ENCODE measurements at places on chromosomes 12 and 14.

DNA sequence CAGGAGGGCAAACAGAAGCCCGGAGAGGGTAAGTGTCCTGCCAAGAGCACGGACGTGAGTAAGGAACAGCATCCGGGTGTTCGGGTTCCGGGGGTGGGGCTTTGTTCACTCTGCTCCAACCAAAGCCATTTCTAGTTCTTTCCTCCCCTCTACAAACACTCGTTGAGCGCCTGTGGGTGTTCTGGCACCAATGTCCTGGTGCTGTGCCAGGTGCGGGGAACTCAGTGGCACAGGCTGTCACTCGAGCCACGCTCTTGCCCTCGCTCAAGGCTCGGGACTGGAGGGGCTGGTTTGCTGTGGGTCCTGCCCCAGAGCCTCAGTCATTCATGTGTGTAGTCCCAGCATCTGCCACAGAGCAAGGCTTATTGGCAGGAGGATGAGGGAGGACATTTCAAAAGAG lies 157.5 kb downstream of the CALM1 start:
- DNase-seq, result no peak

- DNase-seq, result no peak
Measured at GRCh38 chr14:66081594-66082376, 404.4 kb upstream of the CCDC196 start.

DNA sequence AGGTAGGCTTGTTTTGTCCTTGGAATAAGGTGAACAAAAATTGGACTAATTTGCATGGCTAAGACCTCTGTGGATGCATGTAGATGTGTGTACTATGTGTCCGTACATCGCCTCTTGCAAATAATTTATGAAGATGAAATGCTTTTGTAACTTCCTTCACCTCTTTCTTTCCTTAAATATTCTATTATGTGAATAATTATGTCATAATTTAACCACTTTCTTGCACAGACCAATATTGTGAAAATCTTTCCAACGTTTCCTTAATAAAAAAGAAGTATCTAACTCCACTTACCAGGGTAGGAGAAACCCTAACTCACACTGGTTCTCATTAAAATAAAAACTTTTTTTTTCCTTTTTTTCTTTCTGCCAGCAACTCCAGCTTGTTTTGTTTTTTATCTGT lies 4.0 kb downstream of the NANOG start:
- no peak for DNase-seq

DNA sequence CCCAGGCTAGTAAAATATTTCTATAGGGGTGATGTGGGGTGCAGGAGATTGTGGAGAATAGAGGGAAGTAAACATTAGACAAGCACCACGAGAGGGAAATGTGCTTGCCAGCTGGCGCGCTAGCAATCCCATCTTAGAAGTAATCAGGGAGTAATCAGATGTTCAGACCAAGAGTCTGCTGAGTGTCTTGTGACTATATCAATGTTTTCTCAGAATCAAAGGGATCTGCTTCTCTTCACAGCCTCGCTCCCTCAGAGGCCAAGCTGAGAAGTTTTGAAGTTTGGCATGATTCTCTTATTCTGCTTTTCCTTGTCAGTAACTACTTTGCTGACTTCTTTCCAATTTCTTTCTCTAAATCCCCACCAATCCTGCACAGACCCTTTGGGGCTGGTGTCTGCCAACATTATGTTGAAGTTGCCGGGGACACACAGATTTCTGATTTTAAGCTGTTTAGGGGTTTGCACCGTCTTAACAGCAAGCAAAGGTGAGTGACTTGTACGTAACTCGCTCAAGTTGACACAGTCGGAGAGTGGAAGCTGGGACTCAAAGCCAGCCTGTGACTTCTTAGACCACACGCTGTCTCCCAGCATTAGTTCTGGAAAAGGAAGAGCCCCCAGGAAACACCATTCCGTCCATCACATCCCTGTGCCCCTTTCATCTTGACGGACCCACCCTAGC lies 22.0 kb upstream of the TSPAN9 start:
- no peak for DNase-seq

DNA sequence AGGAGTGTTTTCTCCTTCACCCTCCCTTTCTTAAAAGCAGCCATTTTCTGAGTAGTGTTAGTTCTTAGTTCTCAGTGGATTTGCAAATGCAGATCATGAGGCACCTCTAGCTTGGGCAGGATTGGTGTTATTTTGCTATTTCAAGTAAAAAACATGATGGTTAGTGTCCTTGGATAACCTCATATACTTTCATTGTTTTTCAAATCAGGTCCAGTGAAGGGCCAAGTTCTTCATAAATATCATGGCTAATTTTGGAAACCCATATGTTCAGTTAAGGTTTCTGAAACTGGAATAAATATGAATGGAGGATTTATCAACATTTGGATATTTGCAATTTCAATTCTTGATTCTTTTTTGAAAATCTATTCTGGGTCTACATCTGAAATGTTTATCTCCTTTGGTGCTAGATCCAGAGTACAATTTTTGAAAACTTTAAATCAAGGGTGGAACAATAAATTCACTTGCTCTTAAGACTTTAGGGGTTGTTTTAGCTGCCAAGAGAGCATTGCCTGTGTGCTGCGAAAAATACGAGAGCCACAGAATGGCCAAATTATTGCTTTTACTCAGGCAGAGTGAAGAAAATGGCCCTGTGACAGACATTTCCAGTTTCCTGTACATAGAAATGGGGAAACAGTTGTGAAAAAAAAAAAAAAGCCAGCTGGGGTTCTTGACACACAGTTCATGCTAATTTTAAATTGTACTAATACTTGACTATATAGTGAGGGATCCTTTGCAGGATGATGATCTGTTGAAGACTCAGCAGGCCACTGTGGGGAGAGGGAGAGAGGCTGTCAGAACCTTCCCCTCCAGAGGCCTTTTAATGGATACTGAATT lies 104.6 kb downstream of the BICD1 start:
- DNase-seq, result no peak

DNA sequence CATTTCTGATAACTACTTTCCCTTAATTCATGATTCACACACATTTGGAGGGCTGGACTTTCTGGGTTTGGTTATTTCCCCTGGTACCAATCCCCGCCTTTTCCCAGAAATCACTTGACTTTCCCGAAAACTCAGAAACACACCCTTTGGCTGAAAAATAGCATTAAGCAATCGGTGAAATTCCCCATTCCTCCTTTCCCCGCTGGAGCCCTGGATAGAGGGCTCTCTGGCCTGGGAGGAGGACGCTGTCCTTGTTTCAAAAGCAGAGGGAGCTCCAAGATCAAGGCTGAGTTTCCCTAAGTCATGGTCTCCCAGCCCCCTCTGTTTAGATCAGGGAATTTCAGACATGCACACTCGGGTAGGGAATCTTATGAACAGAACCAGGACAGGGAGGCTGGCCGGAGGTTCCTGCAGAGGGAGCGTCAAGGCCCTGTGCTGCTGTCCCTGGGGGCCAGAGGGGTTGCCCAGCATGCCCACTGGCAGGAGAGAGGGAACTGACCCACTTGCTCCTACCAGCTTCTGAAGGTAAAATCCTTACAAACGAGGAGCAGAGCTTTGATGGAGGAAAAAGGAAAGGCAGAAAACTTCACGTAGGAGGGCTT lies at the start of gene C1S:
C1S (plus strand) TSS at position 366 of the 602 bp plus-strand sequence. CDS start 1,195 bp downstream, outside the sequence.
- DNase-seq, result no peak

GRCh38 chr12:53761306-53761705 lies 9.5 kb upstream of the CISTR start:
- DNase-seq, result no peak

GRCh38 chr12:64587447-64587846 lies 22.8 kb upstream of the RASSF3 start:
- DNase-seq, result no peak

DNA sequence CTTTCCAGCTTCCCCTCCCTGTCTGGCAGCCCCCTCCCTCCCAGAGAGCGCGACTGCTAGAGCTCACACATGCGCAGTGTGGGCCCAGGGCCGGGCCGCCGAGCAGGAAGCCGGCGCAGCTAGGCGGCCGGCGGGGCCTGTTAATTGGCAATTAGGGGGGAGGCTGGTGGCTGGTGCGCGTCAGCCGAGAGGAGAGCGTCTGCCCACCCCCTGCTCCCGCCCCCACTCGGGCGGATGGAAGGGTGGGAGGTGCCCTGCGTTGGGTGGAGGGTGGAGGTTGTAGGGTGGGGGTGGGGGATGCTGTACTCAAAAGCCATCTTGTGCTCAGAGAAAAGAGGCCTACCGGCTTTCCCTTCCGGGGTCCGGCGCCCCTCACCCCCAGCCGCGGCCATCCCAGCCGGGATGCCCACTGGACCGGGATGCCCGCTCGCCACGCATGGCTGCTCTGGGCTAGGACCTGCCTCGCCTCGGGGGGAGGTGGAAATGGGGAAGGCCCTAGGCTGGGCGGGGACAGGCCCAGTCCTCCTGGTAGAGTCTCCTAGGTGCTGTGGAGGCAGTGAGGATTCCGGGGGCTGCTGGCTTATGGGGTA lies 9.2 kb downstream of the HOXC8 start:
- DNase-seq, result peak; percentile 65

DNA sequence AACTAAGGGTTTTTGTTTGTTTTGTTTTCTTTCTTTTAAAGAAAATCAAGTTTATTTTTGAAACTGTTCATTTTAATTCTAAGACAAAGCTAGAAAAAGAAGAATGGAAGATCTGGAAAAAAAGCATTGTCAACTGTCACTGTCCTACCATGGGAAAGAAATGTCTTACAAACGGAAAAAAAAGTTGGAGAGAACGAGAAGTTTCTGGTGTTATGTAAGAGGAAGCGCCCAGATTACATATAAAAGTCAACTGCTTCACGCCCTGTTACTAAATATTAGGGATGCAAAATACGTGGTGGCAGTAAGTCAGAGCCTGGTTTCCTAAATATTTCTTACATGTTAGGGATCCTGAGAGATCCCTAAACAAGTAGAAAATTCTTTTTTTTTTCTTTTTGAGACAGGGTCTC lies 14.3 kb upstream of the FBXL14 start:
- DNase-seq, result no peak

DNA sequence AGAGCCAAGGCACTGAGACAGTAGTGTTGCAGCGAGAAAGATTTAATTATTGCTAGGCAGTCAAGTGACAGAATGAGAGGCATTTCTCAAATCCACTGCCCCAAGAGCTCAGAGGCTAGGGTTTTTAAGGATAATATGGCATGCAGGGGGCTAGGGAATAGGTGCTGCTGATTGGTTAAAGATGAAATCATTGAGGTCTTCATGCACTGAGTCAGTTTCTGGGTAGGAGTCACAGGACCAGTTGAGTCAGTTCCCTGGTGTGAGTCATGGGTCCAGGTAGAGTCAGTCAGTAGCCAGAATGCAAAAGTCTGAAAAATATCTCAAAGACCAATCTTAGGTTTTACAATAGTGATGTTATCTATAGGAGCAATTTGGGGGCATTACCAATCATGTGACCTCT lies 323.8 kb downstream of the RGS6 start:
- peak; percentile 5 for DNase-seq

DNA sequence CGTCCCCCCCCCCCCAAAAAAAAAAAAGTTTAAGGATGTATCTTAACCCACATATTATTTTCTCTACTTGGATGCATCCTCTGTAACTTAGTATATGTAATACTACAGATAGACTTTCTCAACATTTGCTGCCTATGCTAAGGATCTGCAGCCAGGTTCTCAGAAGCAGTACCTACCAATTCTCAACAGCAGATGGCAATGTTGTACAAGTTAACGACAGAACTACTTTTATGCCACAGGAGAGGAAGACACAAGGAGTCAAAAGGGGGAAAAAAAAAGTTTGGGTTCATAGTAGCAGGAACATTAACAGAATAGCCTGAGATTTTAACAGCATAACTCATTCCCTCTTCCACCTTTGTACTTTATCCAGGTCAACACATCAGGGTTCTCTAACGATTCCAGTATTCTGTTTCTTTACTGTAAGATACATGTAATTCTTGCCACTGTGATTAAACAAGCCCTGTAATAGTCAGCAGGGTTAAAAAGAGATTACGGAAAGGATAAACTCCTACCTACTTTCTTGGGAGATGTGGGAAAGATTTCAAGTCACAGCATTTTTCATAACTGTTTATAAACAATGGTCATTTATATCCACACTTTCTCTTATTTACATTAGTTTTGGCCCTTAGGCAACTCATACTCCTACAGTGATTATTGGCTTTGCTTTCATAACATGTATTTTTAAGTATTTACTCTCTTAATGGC lies 5.7 kb upstream of the NEK9 start:
- no peak for DNase-seq

- DNase-seq, result no peak
Measured at GRCh38 chr12:82793751-82794281, 107.1 kb downstream of the TMTC2 start.

GRCh38 chr14:95496690-95497259 lies 19.7 kb downstream of the SYNE3 start:
- no peak for DNase-seq

DNA sequence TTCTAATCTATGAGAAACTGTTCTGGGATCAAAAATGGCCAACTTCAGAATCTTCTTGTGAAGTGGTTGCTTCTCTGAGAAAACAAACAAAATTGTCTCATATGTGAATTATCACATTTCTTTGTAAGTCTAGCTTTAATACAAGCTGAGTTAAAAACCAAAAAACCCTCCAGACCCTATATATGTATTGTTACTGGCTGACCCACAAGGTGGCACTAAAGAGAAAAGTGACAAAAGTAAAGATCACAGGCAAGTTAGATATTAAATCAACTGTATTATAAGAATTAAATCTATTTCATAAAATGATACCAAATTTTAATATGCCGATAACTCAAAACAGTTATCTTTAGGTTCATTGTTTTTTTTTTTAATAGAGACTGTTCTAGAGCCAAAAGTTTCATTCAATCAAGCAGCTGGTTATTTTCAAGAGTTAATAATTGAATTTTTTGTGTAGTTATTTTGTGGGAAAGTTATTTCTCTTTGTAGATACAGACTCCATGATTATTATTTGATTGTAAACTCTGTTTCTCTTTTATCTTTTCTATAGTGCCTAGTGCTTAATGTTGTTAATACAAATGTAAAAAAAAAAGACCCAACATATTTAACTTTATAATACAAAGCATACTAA lies 7.5 kb upstream of the TRHDE start:
- DNase-seq, result no peak

GRCh38 chr12:113818833-113819232 lies 147.3 kb downstream of the RBM19 start:
- no peak for DNase-seq

DNA sequence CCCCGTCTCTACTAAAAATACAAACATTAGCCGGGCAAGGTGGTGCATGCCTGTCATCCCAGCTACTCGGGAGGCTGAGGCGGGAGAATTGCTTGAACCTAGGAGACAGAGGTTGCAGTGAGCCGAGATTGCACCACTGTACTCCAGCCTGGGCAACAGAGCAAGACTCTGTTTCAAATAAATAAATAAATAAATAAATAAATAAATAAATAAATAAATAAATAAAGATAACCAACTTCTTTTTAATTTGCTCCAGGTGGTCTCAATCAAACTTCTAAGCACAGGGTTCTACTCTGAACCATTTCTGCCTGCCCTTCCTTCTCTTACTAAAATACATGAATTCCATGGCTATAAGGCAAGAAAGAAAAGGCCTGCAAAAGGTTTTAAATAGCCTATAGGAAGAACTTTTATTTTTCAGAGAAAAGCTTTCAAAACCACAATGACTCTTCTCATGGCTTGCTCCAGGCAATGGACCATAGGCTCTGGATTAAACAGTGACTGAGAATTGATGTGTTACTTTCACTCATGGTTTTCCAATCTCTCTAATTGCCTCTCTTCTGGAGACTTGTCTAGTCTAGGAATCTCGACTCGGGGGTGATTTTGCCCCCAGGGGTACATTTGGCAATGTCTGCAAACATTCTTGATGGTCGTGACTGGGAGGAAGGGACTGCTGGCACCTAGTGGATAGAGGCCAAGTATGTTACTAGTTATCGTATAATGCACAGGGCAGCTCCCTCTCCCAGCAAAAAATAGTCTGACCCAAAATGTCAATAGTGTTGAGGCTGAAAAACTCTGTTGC lies 14.4 kb downstream of the IGF1 start:
- no peak for DNase-seq

Measured in activated CD4-positive, alpha-beta T cell treated with anti-CD3 and anti-CD28 coated beads, Interleukin-2, amount 50 U/mL, for 48 hours (primary cell).